NCI-H1048 (cell line): ENCODE measurements at places on chromosomes 1 and 21.

DNA sequence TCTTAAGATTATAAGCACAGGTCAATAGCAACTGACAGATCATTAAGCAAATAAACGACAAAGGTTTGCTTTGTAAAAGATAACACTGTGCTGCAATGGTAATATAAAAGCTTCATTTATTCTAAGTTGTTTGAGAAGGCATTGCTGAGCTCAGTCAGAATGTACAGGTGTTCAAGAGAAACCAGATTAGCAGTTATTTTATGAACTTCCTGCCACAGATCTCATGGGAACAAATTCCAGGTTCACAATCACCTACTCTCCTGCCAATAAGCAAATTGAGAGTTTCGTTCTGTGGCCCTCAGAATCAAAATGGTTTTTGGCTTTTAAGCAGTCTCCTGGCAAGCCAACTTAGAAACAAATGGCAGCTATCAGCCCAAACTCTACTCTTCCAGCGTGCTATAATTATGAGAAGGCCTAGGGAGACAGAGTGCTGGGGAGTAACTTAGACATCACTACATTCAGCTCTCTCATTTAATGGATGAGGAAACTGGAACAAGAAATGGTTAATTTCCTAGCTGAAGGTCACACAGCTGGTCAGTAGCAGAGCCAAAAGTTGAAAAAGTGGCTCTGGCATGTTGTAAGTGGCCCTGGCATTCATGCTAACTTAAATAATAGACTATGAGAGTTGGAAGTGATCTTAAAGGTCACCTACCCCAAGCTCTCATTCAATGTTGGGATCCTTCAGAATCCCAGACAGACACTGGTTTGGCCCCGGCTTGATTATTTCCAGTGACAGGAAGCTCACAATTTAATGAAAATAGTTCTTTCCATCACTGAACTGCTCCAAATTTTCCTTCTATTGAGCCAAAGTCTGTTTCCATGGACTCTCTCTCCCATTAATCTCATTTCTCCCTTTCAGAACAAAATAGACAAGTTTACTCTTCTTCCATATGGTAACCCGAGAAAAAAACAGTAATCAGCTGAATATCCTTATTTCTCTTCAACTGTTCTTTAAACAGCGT is 82.6 kb upstream of the EDEM3 start:
- no peak for DNase-seq

DNA sequence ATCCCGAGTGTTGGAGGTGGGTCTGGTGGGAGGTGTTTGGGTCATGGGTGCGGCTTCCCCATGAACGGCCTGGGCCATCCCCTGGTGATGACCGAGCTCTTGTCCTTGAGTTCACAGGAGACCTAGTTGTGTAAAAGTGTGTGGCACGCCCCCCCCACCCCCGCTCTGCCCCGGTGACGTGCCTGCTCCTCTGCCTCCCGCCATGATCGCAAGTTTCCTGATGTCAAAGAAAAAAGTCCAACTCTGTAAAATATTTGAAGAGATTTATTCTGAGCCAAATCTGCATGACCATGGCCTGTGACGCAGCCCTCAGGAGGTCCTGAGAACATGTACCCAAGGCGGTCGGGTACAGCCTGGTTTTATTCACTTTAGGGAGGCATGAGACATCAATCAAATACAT is 125.1 kb upstream of the COL6A1 start:
- no peak for DNase-seq

DNA sequence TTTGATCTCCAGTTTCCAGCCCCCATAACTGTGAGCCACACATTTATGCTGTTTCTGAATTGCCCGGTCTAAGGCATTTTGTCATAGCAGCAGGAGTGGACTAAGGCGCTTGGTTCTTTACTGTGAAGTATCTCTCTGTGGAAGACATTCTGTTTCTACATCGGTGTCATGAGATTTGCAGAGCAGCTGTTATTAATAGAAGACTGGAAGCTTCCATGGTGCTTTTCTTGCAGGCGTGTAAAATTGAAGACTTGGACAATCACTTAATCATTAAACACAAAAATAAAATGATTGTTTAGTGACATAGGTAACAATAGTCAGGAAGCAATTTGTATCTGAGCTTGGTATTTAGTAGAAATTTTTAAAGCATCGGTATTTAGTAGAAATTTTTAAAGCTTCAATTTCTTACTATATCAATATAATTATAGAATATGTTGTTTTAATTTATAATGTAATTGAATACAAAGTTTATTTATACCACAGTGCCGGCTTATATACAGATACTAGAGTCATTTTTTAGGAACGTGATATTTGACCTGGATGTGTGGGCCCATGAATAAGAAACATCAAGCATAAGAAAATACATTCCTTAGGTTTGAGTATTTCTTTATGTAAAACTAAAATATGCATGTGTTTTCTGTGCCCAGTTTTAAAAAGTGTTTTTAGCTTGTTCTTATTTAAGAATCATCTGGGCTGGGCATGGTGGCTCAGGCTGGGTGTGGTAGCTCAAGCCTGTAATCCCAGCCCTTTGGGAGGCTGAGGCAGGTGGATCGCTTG is 60.6 kb upstream of the COL6A1 start:
- no peak for DNase-seq

- no peak for DNase-seq
Observed at GRCh38 chr21:42160111-42160721, 58.7 kb upstream of the ABCG1 start.

- DNase-seq: no peak
Observed at GRCh38 chr1:17212487-17213121, 7.7 kb downstream of the PADI1 start.

- DNase-seq: peak; percentile 18
Observed at GRCh38 chr1:169348383-169349036, 19.1 kb downstream of the NME7 start.

DNA sequence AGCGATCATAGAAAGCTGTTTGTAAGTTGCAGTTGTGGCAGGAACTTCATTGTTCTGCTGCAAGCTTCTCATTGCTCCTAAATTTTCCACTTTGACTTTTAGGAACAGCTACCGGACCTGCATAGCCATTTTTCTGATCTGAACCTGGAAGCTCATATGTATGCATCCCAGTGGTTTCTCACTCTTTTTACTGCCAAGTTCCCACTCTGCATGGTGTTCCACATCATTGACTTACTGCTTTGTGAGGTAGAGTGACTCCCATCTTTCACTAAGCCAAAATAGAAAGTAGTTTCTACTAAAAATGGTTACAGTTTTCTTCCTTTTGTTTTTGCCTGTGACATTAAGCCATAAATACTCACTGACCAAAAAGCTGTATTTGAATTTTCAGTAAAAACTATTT is 254.2 kb downstream of the GPR52 start:
- DNase-seq: no peak

DNA sequence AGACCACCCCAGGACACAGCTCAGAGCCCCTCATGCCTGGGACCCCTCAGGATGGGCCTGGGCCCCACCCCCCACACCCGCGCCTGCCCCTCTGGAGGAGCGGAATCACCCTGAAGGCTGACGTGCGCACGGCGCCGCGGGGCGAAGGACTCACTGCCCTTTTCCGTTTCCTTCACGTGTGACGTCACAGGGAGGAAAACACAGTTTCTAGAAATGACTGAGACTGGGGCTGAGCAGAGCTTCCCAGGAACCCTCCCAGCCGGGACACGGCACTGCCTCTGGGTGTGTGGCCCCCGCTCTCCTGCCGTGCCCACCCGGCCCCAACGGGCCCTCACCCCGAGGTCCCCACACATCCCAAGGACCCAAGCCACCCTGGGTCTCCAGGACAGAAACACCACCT is 5.4 kb upstream of the TNFRSF4 start:
- no peak for DNase-seq

DNA sequence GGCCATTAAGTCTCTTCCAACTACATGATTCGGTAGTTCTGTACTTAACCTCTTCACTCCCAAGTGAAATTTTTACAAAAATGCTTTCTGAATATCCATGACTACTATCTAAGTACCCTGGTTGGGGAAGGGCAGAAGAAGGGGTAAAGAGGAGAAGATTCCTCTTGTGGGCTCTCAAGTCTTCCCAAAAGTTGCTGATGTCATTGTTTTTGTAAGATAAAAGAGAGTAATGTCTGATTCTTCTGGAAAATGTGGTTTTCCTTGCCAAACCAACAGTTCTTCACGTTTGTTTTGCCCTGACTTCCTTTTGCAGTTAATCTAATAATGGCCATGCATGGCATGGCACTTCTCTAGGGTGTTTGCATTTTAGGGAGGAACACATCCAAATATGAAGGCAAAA is 34.7 kb upstream of the AK4 start:
- DNase-seq: no peak

GRCh38 chr1:15043934-15044333 is 109.6 kb upstream of the TMEM51 start:
- DNase-seq: no peak

DNA sequence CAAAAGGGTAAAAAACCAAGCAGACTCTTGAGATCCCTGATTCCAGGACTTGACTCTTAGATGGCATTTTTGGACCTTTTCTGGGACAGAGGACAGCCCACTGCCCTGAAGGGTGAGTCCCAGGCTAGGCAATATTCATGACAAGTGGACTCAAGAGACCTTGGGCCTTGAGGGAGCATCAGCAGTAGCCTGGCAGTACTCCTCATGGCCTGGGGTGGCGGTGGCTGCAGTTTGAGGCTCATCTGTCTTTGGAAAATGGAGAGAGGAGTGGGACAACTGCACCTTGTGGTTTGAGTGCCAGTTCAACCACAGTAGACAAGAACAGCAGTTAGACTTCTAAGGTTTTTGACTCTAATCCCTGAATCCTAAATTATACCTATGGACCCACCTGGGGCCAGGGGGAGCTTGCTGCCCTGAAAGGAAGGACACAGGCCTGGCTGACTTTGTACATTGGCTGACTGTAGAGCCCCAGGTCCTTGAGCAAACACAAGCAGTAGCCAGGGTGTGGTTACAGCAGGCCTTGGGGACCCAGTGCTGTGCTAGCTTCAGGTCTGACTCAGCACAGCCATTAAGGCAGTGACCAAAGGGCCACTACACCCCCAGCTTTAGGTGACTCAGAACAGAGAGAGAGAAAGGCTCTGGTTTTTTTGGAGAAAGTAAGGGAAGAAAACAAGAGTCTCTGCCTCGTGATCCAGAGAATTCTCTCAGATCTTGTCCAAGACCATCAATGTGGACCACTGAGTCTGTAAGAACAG is 1023.2 kb downstream of the KCNT2 start:
- no peak for DNase-seq

- DNase-seq: no peak
Observed at GRCh38 chr1:36211841-36212240, 12.4 kb upstream of the THRAP3 start.

DNA sequence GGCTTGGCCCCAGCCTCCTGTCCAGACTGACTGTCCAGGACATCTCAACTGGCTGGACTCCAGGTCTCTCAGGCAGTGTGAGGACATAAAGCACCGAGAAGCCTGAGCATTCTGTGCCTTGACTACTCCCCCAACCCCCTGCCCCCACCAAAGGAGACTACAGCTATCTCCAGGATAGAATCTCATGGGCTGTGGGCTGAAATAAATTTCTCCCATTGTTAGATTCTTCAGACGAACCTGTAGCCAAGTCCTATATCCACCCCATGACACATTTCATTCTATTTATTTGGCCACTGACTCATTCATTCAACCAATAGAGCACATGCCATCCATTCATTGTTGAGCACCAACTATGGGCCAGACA is 11.4 kb downstream of the VWA5B1 start:
- DNase-seq: no peak

GRCh38 chr1:167095368-167095767 is 1.5 kb downstream of the STYXL2 start:
- DNase-seq: no peak

DNA sequence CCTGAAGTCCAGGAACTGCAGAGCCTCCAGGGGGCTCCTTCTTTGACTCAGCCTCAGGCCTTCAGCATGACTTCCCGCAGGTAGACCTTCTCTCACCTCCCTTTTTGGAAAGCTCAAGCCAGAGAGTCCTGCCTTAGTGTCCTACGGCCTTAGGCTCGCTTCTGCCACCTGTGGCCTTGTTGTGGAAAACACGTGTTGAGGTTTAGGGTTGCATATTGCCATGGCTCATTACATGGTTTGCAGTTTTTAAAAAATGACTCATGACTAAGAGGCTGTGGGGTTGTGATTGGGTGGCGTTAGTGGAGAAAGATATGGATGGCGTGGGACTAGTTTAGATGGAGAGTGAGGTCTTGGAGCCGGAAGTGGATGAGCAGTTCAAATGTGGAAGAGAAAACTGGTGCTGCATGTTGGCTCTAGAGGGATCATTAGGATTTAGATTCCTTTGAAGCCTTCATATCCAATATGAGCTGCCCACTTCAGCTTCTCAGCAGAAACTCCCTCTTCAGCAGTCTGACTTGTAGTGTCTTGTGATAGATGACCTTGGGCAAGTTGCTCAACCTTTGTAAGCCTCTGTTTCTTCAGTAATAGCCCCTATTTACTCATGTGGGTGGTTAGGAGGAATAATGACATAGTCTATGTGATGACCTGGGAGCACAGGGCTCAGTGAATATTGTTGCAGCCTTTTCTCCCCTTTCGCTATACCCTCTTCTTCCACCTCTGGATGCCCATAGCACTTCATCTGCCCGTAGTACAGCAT is 6.5 kb upstream of the FGGY start:
- no peak for DNase-seq

DNA sequence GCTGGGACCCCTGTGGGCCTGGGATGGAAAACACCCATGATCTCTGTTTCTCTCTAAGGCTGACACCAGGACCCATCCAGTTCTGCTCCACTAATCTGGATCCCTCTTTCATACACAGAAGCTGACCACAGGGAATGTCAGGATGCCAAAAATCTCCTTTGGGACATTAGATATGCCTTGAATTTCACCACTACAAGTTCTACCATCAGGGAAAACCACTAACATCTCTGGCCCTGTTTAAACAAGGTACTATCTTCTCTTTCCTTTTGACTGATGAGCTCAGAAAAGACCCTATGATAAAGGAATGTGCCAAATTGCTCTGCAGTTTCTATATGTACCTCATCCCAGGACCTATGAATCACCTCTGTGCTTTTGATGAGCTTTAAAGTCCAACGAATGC is 10.2 kb upstream of the PLXNA2 start:
- DNase-seq: no peak

GRCh38 chr1:218537122-218537913 is 192.2 kb downstream of the TGFB2 start:
- no peak for DNase-seq

- DNase-seq: no peak
Observed at GRCh38 chr1:91582431-91582921, 81.8 kb downstream of the CDC7 start.

GRCh38 chr1:76230842-76231281 is 156.3 kb downstream of the ST6GALNAC3 start:
- no peak for DNase-seq

GRCh38 chr1:41377397-41377796 is 16.2 kb downstream of the FOXO6 start:
- DNase-seq: no peak

- DNase-seq: no peak
Observed at GRCh38 chr1:153505576-153505975, 30.2 kb downstream of the S100A6 start.

GRCh38 chr1:181513786-181514297 is 30.5 kb downstream of the CACNA1E start:
- DNase-seq: no peak

- no peak for DNase-seq
Observed at GRCh38 chr1:66069976-66070876, 277.5 kb downstream of the PDE4B start.

- no peak for DNase-seq
Observed at GRCh38 chr1:61427510-61427909, 297.4 kb downstream of the TM2D1 start.

GRCh38 chr1:110464340-110464739 is 13.4 kb downstream of the PROK1 start:
- DNase-seq: no peak
